ENCODE measurements at places on chromosomes 7 and 10.
A peak's percentile ranks its signal among the peaks of the same experiment; 100 is the strongest.

DNA sequence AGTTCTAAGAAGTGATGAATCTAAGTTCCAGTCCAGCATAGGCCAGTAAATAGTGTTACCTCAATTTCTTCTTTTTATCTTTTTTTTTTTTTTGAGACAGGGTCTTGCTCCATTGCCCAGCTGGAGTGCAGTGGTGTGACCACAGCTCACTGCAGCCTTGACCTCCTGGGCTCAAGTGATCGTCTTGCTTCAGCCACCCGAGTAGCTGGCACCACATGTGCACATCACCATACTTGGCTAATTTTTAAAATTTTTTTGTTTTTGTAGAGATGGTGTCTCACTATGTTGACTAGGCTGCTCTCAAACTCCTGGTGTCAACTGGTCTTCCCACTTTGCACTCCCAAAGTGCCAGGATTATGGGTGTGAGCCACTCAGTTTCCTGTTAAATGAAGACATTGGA is 126.6 kb upstream of the LYZL2 start:
- no peak for DNase-seq

DNA sequence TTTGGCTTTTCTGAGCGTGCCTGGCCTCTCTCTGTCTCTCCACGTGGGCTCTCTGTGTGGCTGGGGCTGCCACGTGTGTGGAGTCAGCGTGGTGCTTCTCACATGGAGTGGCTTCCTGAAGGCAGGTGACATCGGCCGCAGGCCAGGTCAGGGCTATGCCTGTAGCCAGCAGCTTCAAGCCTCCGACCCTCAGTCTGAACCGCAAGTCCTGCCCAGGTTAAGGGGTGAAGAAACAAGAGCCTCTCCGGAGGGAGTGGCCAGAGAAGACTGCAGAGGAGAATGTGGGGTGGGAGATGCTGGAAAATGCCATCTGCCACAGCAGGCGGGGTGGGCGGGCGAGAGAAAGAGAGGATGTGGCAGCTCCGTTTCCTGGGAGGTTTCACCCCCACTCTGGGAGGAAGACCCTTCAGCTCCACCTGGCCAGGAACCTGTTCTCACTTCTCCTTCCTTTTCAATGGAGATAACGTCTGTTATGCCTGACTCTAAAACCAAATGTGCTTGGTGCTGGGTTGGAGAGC is 14.3 kb upstream of the VIPR2 start:
- DNase-seq: no peak

- no peak for DNase-seq
These were observed 260.1 kb upstream of the PODXL start for GRCh38 chr7:131816391-131817007.

- DNase-seq: no peak
These were observed 153.4 kb upstream of the NPY start for GRCh38 chr7:24130631-24131030.

DNA sequence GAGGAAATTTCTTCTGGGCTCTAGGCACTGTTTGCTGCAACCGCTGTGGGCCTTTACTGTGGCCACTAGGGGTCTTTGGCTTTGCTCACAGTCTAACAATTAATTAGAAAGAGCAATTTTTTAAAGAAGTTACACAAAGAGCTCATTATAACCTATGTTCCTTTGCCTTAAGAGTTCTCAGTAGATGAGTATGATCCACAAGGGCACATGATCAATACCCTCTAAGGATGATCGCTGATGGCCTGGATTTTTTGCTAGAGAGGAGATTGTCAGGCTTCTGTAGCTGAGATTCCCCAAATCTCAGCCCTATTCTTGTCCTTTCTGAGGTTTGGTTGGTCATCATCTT is 80.8 kb upstream of the RHOBTB1 start:
- peak; percentile 23 for DNase-seq

- no peak for DNase-seq
These were observed 21.6 kb downstream of the PITRM1 start for GRCh38 chr10:3150961-3151360.

GRCh38 chr10:127534496-127534895 is 14.6 kb upstream of the NPS start:
- no peak for DNase-seq

GRCh38 chr10:71237843-71238623 is 25.7 kb downstream of the UNC5B start:
- DNase-seq: no peak

GRCh38 chr7:151377406-151377805 is 32.4 kb downstream of the WDR86 start:
- no peak for DNase-seq

DNA sequence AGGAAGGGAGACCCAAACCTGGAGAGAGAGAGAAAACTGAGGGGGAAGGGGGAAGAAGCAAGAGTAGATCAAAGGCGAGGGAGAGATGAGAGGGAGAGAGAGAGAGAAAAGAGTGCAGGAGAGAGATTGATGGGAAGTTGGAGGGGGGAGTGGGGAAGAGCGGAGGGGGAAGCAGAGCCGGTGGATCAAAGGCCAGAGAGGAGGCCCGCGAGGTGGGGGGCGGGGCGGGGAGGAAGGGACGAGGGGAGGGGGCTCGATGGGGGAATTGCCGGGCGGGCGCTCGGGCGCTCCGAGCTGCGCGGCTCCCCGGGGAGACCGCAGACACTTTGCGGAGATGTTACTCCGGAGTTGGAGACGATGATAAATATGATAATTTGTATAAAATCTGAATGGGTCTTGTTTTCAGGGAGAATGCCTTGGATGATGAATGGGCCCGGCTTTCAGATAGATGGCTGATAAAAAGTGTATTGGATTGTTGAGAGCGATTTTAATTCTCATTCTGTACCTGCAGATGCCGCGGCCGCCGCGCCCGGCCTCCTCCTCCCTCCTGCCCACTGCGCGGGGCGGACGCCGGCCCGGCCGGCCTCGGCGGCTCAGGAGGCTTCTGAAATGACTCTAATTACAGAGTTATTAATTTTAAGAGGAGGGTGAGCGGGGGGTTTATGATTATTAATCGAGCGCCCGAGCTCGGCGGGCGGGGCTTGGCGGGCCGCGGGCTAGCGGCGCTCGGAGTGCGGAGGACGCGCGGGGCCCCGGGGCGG is 21.4 kb upstream of the PAX2 start:
- DNase-seq: no peak
